ENCODE measurements at places on chromosomes 7 and 10.

- no peak for DNase-seq
These were observed 12.5 kb upstream of the LIPK start for GRCh38 chr10:88693392-88694020.

DNA sequence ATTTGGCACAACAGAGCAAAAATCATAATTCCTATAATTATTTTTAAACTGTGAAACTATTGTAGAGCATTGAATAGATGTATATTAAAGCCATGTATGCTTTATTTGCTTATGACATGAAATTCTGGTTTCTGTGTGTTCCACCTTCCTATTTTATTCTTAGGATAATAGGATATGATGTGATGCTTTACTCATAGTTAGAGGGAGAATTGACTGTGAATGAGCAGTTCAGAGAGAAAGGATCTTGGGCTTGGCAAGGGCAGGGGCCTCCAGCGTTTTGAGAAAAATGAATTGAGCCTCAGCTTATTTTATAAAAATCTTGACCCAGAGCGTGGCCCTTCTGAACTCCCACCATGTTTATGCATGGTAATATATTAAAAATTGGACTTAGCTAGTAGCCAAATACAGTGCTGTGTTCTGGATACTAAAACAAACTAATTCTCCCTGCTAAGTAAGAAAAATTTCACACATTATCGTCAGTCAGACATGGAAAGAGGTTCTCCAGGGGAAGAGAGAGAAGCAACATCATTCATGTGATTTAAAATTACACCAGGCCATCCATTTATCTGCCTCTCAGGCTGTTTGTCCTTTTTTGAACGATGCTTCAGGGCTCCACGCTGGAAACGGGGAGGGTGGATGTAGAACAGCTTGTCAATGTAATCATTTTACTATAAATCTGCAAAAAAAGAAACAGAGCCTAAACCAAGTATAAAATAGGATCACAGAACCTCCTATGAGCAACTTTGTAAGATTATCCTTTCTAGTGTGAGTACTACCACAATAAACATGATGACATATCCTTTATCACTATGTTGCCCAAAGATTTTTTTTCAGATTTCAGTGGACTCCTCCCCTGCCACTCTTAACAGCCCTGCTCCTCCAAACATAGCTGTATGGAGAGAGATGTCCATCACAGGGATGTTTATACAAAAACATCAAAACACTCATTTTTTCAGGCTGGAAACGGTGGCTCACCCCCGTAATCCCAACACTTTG lies 258.1 kb upstream of the C7orf33 start:
- no peak for DNase-seq

DNA sequence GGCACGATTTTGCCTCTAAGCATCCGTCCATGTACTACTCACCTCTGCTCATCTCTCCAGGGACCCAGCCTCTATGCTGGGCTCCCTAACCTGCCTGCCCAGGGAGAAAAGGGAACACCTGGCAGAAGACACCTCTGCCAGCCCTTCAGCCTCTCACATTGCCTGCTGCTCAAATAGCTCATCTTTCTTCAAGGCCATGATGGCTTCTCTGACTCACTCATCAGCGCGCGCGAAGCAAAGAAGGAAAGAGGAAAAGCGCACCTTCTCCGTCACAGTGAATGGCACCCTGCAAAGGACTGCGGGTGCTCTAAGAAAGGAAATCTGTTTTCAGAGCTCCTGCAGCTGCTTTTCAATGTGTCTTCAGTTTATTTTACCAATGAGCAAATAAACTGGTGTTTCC lies 174.0 kb downstream of the PRKAG2 start:
- DNase-seq = no peak

- DNase-seq = no peak
These were observed 69.1 kb downstream of the NKX6-2 start for GRCh38 chr10:132716691-132717490.

- no peak for DNase-seq
These were observed 534 bp downstream of the PSMA2 start for GRCh38 chr7:42931447-42931833.

GRCh38 chr10:98485959-98486358 lies 39.2 kb upstream of the HPS1 start:
- no peak for DNase-seq

DNA sequence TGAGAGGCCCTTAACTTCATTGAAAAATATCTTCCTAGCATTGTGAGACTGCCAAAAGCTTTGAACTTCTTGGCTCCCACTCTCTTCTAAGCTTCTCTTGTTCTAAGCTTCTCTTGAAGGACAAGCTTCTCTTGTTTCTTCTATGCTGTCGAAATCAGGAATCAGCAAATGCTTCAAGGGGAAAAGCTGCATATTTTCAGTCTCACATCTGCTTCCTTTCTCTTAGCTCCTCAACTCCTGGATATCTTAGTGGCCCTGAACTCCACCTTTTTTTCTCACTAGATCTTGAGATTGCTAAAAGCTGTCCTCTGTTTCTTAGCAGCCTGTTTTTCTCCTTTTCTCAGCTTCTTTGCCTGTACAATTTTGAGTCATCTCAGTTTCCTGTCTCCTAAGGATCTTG lies 73.0 kb downstream of the NEUROD6 start:
- no peak for DNase-seq

- no peak for DNase-seq
These were observed 224.7 kb downstream of the INHBA start for GRCh38 chr7:41478187-41478586.

- no peak for DNase-seq
These were observed 553.0 kb downstream of the GRM8 start for GRCh38 chr7:126699707-126700106.

DNA sequence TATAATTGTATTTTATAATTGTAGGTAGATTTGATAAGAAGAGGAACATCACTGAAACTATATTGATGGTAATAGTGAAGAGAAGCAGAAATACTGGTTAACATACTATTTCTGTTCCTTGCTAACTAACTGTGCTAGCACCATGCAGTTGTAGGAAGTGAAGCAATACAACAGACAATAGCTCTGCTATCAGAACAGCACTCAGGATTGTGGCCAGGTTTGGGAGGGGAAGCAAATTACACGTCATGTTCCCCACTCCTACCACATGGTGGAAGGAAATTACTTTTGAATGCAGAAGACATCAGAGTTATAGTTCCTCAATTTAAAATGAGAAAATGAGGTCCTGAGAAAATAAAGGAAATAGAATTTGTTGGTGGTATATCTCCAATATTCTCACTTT lies 151.1 kb downstream of the DGKB start:
- no peak for DNase-seq

Data from activated CD4-positive, alpha-beta T cell treated with anti-CD3 and anti-CD28 coated beads, Interleukin-2, amount 50 U/mL, for 24 hours (primary cell).